Cortex of kidney (tissue), 1 donor: ENCODE measurements at places on chromosomes 2 and 18.

GRCh38 chr2:221943076-221943810, 355.6 kb downstream of the PAX3 start:
- DNase-seq = no peak

GRCh38 chr2:82875858-82876257, 1583.2 kb downstream of the SUCLG1 start:
- no peak for DNase-seq

- DNase-seq = no peak
Observed at GRCh38 chr2:209424199-209424701, 403 bp downstream of the MAP2 start.

DNA sequence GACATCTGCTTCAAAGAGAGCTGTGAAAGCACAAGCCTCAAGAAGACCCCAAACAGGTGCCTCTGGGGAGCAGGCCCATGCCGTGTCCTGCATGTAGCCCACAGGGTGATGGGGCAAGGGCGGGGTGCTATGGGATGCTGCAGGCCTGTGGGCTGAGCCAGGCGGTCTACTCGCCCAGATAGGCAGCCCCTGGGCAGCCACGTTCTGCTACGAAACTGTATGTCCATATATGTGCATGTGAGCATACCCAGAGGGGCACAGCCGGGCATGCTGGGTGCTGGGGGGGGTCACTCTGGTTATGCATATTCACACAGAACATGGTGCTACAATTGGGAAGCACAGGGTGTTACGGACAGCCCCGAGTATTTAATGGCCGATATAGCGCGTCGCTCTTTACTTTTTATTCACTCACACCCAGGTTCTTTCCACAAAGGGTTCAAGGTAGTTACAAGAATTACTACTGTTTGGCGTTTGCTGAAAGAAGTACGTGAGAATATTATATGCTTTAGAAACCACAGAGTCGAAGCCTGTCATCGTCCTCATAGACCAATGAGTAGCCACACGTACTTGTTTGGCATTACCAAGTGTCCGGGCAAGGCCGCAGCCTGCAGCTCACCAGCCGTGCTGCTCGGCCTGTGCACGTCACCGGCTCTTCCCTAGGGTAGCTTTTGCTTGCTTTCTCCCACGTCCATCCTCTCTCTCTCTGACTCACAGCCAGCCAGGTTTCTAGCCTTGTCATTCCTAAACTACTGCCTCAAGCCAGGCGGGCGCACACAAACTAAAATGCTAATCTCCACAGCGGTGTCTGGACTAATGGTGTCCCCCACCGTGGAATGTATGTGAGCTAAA, 14.4 kb downstream of the MTERF4 start:
- no peak for DNase-seq

DNA sequence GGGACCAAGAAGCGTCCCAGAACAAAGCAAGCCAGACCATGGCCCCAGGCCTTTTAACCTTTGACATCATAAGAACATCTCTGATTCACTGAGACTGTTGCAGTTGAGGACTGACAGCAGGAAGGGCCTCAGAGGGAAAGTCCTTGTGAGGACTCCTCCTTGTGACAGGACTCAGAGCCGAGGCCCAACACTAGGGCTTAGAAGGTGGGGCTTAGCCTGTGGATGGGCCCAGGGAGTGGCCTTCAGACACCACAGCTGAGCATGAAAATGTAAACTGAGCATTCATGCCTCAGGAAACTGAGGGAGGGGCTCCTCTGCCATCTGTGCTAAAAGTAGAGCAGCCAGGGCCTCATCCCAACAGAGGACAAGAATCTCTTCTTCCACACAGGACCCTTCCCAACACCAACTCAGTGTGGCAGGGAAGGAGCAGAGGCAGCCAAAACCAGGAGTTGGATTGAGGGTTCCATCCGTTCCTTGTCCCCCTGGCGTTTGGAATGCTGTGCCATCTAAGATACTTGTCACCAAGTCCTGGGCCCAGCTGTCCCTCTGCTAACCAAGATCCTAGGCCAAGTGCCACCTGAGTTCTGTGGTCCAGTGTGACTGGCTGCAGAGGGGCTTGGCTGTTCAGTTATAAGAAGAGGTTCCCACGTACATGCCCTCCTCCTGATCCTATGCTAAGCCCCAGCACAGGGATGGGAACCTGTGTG, 37.5 kb upstream of the CAB39 start:
- DNase-seq = no peak

GRCh38 chr18:4541588-4541987, 86.5 kb upstream of the DLGAP1 start:
- DNase-seq = no peak

- no peak for DNase-seq
Observed at GRCh38 chr18:57984490-57985115, 59.4 kb upstream of the NEDD4L start.

- no peak for DNase-seq
Observed at GRCh38 chr2:29714333-29714732, 207.1 kb downstream of the ALK start.

DNA sequence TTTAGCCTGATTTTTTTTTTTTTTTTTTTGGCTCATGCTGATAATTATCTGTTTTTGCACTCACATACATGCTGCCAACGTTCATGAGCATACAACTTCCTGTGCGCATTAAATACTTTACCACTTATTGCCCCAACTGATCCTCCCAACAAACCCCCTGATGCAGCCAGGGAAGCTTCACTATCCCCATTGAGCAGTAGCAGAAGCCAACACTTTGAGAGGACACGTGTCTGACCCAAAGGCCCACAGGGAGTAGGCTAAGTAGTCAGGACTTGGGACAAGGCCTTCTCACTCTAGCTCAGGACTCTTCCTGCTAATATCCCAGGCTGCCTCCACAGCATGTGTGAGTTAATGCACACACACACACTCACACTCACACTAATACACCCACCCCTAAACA, 36.2 kb upstream of the MAT2A start:
- no peak for DNase-seq

GRCh38 chr18:80132180-80132812, 23.2 kb downstream of the ADNP2 start:
- no peak for DNase-seq

GRCh38 chr2:128446049-128446873, 127.6 kb upstream of the HS6ST1 start:
- DNase-seq = no peak

GRCh38 chr18:32920796-32921787, 148.3 kb upstream of the KLHL14 start:
- no peak for DNase-seq

- no peak for DNase-seq
Observed at GRCh38 chr2:239543702-239544101, 142.9 kb upstream of the HDAC4 start.

GRCh38 chr18:63207143-63207790, 112.3 kb downstream of the BCL2 start:
- no peak for DNase-seq

- DNase-seq = no peak
Observed at GRCh38 chr2:120528693-120529076, 182.7 kb downstream of the INHBB start.

- no peak for DNase-seq
Observed at GRCh38 chr2:36140391-36140790, 215.2 kb upstream of the CRIM1 start.

DNA sequence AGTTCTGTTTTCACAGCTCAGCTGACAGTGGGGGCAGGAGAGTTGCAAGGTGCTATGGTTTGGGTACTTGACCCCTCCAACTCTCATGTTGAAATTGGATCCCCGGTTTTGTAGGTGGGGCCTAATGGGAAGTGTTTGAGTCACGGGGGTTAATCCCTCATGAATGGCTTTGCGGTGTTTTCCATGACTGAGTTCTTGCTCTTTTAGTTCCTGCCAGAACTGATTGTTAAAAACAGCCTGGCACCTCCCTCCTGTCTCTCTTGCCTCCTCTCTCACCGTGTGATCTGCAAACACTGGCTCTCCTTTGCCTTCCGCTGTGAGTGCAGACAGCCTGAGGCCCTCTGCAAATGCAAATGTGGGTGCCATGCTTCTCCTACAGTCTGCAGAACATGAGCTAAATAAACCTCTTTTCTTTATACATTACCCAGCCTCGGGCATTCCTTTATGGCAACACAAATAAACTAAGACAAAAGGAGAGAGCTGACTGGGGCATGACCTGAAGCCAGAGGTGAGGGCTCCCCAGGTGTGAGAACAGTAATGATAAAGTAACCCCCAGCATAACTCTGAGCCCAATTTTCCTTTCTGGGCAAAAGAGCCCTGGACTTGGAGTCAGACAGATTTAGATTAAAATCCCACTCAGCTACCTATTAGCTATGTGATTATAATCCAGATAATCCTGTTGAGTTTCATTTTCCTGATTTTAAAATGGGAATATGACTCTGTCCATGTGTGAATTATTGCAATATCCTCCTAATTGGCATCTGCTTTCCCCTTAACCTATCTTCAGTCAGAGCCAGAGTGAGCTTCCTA, 64.9 kb upstream of the CAPN13 start:
- DNase-seq = no peak

DNA sequence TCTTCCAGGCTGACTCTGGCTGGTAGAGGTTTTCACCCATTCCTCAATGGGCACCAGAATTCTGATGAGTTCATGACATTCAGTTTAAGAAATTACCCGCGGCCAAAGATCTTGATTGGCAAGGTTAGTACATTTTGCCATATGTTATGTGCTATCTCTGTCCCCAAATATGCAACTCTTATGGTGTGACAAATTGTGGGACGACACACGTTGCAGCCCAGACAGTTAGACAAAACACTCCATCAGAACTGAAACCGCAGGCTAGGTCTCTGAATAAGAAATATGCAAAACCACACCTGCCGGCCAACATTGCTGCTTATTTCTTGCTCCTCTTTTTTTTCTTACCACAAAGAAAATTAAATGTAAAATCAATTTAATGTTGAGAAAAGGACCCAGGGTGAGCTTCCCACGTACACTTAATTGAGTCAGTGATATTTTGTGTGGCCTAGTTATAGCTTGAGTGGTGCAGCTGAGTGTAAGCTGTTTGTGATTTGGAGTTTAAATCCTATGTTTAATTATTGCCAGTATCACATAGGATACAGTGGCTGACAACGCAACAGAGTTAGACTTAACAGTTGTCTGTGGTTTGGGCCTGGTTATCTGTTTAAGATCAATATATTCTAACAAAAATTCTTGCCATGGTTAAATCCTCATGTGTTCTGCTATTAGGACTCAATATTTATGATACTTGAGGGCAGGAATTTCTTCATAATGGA, 35.7 kb upstream of the LTBP1 start:
- no peak for DNase-seq

- no peak for DNase-seq
Observed at GRCh38 chr2:64831134-64831976, 157.8 kb upstream of the SLC1A4 start.

DNA sequence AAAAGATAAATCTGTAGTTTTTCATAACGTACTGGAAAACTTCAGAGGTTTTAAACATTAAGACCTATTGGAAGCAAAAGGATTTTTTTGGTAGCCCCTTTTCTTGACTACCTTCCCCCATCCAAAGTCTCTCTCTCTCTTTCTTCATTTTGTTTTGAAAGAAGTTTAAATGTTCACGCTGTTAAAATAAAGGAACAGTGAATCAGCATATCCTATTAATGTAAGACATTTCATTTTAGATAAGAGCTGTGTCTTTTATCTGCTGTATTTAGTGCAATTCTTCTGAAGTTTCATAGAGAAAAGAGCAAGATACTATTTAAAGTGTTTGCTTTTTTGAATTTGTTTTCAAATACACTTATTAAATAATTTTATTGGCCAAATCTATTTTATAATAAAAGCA, 205.5 kb upstream of the POU3F3 start:
- DNase-seq = no peak

DNA sequence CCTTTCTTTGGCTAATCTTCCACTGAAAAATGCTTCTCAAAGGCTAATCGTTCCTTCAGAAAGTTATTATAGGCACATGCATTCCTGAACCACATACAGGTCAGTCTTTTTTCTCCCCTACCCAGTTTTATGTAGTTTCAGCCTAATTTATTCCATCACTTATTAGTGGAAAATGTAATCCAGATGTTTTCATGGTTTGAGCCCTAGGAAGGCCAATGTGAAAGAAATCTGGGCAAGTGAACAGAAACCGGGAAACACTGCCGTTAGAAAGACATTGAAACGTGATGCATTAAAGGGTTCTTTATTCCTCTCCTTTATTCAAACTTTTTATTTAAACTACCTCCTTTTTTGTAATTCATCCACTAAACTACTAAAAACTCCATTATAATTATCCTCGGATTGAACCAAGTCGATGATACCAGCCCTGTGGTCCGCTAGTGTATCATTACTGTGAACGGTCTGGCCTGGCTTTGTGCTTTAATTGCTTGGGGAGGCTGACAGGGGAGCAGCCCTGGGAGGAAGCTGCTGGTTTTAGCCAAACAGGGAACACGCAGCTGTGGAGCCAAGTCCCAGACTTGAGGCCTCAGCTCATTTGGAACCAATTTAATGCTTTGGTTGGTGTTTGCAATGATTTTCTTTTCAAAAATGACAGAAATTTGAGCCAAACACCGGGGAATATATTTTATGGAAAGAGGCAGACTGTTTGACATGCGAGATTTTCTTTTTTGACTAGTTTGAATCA, 149.2 kb downstream of the ARHGAP28 start:
- no peak for DNase-seq

DNA sequence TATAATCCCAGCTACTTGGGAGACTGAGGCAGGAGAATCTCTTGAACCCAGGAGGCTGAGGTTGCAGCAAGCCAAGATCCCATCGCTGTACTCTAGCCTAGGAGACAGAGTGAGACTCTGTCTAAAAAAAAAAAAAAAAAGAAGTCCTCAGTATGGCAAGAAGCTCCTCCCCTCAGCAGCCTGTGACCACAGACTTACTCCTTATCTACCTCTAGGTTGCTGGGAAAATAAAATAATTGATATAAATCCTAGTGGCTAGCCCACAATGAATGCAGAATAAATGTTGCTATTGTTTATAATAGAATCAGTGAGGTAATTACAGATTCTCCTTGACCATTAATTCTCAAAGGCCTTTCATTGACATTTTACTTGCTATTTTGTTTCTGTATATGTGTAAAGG, 70.6 kb downstream of the IRS1 start:
- no peak for DNase-seq

GRCh38 chr18:79386547-79386946, 9.2 kb upstream of the NFATC1 start:
- no peak for DNase-seq

- DNase-seq = no peak
Observed at GRCh38 chr2:217827430-217828201, 175.2 kb downstream of the TNS1 start.
